Ovary (tissue), 10 donors: ENCODE measurements at places on chromosomes 13 and 19. TPM values are rescaled to one million over a fixed set of nuclear protein-coding genes. Genes with fewer than 3 reads are reported as not detected.

DNA sequence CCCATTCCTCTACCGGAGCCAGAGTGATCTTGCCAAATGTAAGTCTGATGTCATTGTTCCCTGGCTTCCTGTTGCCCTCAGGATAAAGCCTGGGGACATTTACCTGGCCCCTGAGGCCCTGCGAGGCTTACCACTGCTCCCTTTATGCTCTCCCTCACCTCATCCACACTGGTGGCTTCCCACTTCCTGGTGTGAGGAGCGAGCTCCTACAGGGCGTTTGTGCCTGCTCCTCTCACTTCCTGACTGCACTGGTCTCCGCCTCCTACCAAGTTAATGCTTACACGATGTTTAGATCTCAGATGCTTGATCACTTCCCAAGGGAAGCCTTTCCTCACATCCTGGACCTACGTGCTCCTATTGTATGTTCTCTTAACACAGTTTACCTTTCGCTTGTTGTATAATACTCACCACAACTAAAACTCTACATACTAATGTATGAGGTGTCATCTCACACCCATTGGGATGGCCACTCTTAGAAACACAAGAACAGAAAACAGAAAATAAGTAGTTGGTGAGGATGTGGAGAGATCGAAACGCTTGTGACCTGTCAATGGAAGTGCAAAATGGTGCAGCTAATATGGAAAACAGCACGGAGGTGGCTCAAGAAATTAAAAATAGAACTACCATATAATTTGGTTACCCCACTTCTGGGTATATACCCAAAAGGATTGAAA is 177.6 kb downstream of the SHISA2 start:
- no peaks in the 10 kb centered on the region for H3K36me3 ChIP-seq
- H3K27ac ChIP-seq: no peak overlapping the region
- DNase-seq: no peak

- H3K27ac ChIP-seq: no peak overlapping the region
- DNase-seq: no peak
- no peaks in the 10 kb centered on the region for H3K4me1 ChIP-seq
- no peaks in the 10 kb centered on the region for H3K36me3 ChIP-seq
- no peak overlapping the region for H3K4me3 ChIP-seq
Measured at GRCh38 chr13:67278235-67278634, 48.1 kb upstream of the PCDH9 start.

DNA sequence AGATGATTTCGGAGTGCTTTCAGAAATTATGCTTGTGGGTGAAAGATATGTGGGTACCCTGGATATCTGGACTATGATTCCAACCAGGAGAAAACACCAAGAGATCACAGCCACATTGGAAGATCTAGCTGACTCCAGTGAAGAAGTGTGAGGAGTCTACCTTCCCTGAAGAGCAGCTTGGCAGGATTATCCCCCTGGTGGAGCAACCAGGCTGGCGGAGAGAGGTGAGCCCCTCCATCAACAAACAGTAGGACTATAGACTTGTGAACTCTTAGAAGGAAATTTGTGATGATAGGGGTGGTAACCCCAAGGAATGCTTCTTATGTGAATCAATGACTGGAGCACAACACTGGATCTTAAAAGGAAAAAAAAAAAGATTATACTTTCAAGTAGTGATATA is 47.8 kb upstream of the DIAPH3 start:
- DNase-seq: no peak

DNA sequence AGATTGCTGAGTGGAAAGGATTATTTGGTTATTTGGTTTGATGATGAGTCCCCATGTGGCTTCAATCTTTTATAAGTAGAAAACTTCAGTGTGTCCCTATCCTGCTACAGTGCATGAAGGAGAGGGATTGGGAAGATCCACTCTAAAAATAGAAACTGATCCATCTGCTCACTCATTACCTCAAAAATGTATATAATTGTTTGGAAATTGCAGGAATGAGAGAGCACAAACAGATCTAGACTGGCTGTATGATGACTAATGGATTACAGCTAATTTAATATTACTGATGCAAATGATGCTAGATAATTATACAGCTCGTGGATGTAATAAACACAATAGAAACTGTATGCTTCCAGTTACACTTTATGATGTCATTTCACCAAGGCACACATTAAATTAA is 625.3 kb upstream of the PRR20A start:
- DNase-seq: no peak
- no peak overlapping the region for H3K4me3 ChIP-seq
- H3K36me3 ChIP-seq: no peaks in the 10 kb centered on the region
- H3K27me3 ChIP-seq: no peaks in the 10 kb centered on the region
- H3K27ac ChIP-seq: no peak overlapping the region

LYPD3 gene
- total RNA-seq: 9.2 TPM

GRCh38 chr19:15438577-15438976 is 11.2 kb downstream of the WIZ start:
- no peaks in the 10 kb centered on the region for H3K4me1 ChIP-seq
- DNase-seq: no peak
- no peak overlapping the region for H3K27ac ChIP-seq
- no peaks in the 10 kb centered on the region for H3K36me3 ChIP-seq
